Activated naive CD4-positive, alpha-beta T cell treated with Interleukin-2 at 50 U/mL for 16 hours (primary cell): ENCODE measurements at places on chromosomes 3 and 15.

DNA sequence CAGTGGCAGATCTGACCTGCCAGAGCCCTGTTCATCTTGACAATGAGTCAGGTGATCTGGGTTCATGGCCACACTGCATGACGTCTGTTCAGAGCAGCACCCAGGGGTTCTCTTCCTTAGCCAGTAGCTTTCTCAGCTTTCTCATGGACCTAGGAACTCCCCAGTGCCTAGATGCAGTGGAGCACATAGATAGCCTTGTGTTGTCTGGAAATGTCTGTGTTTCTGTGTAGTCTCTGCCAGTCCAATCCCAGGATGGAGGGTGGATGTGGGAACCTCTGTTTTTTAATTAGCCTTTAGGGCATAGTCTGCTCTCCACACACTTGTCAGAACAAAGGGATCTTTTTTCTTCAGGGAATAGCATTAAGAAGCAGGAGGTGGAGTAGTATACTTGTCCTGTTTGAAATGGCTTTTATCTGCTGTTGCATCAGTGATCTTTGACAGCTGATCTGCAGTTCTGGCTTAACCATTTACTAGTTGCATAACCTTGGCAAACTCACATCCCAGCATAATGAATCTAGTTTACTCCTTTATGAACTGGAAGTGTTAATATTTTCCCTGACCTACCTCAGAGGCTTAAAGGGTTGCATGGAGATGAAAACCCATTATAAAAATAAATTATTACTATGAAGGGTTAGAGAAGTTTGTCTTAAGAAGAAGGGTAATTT lies 16.1 kb upstream of the CACNA1D start:
- DNase-seq = no peak

DNA sequence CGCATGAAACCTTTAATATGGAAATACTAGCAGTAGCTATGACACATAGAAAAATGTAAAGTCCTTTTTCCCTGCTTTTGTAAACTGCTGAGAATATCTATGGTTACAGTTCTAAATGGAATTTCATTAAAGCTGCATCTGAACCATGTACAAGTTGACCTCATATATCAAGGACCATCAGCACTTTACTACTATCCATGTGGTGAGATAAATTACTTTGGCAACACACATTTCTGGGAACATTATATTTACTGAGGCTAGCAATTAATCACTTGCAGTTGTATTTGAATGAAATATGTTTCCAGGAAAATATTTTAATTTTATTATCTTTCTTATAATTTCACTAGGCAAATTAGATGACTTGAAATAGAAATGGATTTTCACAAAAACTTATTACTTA lies 545.5 kb downstream of the NAALADL2 start:
- no peak for DNase-seq

DNA sequence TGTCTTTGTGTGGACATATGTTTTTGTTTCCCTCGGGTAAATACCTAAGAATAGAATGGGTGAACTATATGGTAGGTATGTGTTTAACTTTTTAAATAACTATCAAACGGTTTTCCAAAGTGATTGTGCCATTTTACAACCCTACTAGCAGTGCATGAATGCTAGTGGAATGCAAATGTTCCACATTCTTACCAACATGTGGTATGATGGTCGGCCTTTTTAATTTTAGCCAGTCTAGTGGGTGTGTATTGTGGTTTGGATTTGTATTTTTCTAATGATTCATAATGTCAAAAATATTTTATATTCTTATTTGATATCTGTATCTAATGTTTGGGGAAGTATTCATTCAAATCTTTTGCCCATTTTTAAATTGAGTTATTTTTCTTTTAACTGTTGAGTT lies 68.2 kb upstream of the SMAD3 start:
- DNase-seq = no peak

DNA sequence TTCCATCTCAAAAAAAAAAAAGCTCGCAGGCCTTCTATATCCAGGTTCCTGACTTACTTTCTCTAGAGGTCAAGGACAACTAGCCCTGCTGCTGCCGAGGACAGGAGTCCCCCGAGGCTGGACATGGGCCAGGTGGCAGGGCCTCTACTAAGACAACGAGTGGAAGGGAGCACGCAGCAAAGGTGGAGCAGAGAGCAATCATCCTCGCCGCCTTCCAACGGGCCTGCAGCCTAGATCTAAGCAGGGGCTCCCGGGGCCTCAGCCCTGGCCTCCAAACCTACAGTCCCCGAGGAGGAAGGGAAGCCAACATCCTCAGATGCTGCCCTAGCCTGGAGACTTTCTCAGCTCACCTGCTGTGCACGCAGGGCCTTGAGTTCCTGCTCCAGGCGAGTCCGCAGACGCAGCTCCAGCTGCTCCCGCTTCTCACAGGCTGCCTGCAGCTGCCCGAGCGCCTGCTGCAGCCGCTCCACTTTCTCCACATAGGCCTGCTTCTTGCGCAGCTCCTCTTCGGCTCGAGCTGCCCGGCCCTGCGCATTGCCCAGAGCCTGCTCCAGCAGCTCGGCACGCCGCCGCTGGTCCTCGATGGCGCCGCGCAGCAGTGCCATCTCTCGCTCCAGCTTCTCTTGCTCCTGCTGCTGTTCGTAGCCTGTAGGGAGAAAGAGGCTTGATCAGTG lies 12.9 kb downstream of the AMOTL2 start:
- DNase-seq = no peak

GRCh38 chr3:177979703-177980102 lies 556.5 kb upstream of the KCNMB2 start:
- DNase-seq = no peak

DNA sequence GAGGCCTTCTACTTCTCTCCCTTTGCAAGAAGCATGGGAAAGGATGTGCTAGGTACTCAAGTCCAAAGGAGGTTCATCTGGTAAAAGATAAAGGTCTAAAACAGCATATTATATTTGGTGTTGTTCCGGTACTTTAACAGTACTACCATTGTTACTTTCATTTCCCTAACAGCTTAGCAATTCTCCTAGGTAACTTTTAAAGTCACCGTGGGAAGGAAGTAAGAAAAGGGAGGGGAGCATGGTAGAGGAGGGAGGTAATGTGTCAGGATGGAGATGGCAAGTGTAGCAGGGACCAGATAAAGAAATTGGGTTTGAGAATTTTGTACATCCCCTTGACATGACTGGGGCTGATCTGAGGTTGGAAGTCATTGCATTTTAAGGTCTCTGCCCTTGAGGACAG lies 89.4 kb upstream of the SKOR1 start:
- DNase-seq = no peak

DNA sequence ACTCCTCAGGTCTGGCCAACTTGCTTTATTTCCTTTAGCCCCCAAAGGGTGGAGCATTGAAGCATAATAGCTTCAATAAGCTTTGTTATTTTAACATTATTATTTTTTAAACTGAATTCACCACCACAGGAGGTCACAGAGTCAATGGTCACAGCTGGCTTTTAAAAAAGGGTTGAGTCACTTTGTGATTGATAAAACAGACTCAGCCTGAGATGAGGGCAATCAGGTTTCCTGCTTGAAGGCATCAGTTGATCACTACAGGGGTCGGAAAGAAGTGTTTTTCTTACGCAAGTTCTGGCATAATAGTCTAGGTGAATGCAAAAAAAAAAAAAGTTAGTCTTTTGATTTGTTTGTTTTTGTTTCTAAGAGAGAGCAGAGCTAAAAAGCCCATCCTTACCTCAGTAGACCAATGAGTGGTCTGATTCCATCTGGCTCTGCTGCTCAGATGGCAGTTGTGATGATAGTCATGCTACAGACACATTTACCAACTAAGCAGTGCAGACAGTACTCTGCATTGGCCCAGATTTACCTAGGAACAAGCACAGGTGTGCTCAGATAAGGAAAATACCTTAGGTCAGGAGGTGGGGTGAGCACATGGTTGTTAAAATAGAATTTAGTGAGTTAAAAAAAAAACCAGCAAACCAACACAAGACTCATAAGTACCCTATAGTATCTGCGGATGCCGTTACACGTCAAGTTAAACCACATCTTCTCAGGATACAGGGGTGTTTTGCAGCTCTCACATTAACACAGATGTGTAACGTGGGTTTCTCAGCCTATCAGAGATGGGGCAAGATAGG lies 22.6 kb downstream of the ZNF80 start:
- DNase-seq = peak; percentile 33

DNA sequence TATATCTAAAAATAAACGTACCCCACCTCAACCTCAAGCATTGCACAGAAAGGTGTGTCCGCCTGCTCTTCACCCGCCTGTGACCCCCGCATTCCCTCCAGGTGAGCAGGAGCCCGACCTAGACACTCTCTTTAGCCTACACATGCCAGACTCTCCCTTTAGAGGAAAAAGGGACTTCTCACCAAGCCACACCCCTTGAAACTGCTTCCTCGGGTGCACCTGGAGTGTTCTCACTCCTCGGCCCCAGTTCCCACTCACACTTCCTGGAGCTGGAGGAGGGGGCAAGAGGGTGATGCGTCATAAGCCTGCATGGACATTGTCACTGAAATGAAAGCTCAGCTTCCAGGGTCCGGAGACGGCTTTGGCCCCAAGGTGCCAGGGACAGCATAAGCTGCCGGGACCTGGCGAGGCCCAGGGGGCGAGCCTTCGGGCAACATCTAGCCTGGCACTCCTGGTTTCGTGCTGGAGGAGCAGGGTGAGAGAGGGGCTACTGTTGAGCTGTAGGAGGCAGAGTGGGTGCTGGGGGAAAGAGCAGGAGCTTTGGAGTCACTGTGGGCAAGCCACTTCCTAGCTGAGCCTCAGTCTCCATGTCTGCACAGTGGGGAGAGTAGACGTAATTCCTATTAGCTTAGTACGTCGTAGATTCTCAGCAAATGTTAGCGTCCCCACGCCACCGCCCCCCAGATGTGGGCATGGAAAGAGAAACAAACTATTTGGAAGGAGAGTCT lies 9.8 kb upstream of the MUC4 start:
- DNase-seq = no peak

- DNase-seq = no peak
These were observed 466.3 kb downstream of the ZIC1 start for GRCh38 chr3:147875498-147875897.

GRCh38 chr15:70281261-70281810 lies 183.6 kb upstream of the TLE3 start:
- DNase-seq = no peak

- DNase-seq = no peak
These were observed 148.7 kb downstream of the TPRG1 start for GRCh38 chr3:189320511-189320910.

DNA sequence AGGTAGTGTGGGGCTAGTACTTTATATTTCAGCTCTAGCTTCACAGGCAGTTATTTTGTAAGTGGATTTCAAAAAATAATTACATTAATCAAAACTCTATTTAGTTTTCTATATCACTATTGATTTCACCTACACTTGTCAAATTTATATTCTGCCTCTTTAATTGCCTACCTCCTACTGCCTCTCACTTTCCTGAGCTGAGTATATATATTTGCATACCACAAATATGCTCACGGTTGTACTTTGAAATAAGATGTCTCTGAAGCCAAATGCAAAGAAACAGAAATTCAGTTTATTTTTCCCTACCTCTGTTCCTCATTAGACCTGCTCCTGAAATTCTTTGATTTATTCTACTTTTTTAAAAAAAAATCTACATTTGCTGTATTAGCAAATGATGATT lies 309.3 kb upstream of the TGFBR2 start:
- DNase-seq = no peak

GRCh38 chr3:22383285-22383684 lies 632.3 kb upstream of the ZNF385D start:
- DNase-seq = no peak

GRCh38 chr15:58355382-58355971 lies 76.3 kb upstream of the LIPC start:
- no peak for DNase-seq

- no peak for DNase-seq
These were observed 110.9 kb downstream of the FNDC3B start for GRCh38 chr3:172150268-172150667.

DNA sequence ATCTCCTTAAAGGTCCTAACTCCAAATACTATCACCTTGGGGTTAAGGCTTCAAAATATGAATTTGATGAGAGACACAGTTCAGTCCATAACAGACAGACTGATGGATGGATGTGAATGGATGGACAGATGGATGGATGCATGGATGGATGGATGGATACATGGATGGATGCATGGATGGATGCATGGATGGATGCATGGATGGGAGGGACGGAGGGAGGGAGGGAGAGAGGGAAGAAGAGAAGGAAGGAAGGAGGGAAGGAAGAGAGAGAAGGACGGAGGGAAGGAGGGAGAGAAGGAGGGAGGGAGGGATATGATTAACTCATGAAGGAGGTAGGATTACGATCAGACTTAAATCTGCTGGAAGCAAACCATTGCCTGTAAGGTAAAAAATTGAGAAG lies 192.4 kb downstream of the LRRN1 start:
- DNase-seq = no peak

- no peak for DNase-seq
These were observed 7.1 kb downstream of the SLC25A26 start for GRCh38 chr3:66227915-66228314.

DNA sequence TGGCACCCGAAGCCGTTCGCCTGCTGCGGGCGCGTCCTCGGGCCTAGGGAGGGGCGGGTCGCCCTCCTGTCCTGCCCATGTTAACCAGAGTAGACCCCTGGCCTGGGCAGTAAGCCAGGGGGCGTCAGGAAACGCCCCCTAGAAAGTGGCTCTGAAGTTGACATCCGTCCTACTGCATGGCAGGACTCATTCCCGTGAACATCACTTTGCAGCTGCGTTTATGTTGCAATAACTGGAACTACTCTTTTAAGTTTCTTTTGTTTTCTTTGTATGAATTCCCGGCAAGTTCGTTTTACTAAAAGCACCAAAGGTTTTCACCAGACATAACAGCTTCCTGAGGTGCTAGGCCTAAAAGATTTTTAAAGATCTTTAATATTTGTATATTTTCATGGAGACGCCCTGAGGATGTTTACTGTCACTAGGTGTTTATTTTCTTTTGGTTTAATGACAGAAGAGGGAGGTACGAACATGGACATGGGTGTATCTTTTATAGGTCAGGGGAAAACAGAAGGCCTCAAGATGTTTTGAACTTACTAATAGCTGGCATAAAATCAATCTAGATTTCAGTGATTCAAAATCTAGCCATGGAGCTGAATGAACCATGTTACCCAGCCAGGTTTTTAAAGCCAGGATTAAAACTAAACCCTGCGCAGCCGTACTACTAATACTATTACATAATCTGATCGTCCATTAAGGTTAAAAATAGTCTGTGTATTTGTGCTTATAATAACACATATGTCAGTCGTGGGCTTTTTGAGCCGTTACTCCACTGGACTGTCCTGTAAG lies 1.0 kb downstream of the C15orf61 start:
- DNase-seq = no peak

GRCh38 chr3:23062982-23063381 lies 140.1 kb upstream of the UBE2E2 start:
- no peak for DNase-seq

GRCh38 chr3:156497326-156497725 lies 57.6 kb downstream of the SSR3 start:
- no peak for DNase-seq

DNA sequence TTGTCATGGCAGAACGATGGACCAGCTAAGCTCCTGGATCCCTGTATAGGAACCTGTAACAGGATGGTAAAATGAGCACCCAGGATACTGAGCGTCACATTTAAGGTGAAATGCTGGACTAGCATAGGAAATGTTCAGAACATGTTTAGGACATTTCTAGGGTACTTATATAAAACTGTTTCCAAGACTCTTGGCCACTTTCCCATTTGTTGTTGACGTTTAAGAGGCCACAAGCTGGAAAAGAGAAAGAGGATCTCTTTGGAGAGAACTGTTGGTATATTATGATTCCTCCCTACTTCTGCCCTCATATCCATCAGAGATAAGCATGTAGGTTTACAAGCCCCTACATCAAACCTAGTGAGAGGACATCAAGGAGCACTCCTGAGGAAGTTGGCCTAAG lies 57.5 kb downstream of the SCN11A start:
- no peak for DNase-seq

- DNase-seq = no peak
These were observed 25.4 kb upstream of the PIGZ start for GRCh38 chr3:196994056-196994455.

- no peak for DNase-seq
These were observed 88.3 kb upstream of the ACP3 start for GRCh38 chr3:132228923-132229322.
